ENCODE measurements at places on chromosomes 11 and 22.

- DNase-seq = no peak
Measured at GRCh38 chr11:107587306-107587979, 3.5 kb upstream of the ELMOD1 start.

DNA sequence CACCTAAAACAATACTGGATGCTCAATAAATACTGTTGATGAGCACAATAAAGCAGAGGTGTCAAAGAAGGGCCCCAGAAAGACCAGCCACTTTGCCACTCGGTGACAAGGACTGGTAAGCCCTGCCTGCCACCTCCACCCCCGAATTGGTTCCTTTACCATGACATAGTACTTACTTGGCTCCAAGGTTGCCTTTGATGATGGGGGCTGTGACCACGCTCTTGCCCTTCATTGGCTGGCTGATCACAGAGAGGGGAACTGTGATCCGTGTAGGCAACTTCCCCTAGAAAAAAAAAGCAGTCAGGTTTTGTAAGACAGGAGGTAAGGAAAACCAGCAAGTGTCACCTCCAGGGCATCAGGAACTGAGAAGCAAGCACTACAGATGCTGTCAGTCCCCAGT lies 29.7 kb downstream of the NFRKB start:
- no peak for DNase-seq

- no peak for DNase-seq
Measured at GRCh38 chr11:44018127-44018521, 29.7 kb upstream of the ACCSL start.

GRCh38 chr11:134669796-134670195 lies 257.8 kb upstream of the B3GAT1 start:
- no peak for DNase-seq

GRCh38 chr11:128678024-128678423 lies 15.8 kb upstream of the FLI1 start:
- peak; percentile 79 for DNase-seq

DNA sequence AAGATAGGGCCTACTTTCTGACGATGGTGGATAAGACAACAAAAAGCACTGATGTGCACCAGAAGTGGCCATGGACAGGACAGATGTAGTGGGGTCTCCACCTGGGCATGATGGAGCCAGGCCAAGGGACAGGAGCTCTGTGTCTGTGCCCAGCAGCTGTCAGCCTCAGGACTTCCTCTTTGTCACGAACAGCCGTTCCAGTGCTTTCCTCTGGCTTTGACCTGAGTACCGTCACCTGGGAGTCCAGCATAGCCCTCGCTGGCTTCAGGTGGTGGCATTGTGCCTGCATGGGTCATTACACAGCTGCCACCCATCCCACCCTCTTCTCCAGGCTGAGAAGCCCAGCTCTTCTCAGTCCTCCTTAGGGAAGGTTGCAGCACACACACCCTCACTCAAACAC lies 137.8 kb downstream of the GRIK4 start:
- DNase-seq = no peak

- no peak for DNase-seq
Measured at GRCh38 chr22:46679706-46680269, 58.3 kb downstream of the CERK start.

DNA sequence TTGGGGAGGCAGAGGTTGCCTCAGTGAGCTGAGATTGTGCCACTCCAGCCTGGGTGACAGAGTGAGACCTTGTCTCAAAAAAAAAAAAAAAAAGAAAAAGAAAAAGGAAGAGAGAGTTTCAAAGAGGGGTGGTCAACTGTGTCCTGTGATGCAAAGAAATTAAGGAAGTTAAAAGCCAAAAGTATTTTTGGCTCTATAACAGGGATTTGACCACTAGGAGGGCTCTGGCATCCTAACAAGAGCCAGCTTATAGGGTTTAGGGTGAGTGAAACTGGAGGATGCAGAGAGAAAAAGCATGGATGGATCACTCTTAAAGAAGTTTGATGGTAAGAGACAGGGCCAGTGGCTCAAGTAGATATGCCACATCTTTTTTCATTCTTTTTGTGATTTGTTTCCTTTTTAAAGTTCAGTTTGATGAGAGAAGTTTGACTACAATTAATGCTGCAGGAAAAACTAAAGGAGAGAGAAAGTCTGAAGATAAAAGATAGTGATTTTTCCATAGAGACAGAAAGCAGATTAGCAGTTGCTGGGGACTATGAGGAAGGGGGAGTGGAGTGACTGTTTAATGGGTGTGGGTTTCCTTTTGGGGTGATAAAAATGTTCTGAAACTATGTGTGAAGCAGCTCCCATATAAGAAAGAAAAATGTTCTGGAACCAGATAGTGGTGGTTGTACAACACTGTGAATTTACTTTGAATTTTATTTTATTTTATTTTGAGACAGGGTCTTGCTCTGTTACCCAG lies 11.1 kb upstream of the MICAL2 start:
- DNase-seq = peak; percentile 4

All from Kasumi-1 (cell line).